Tongue (tissue), 3 donors: ENCODE measurements at places on chromosomes 13 and 19. TPM values are rescaled to one million over a fixed set of nuclear protein-coding genes. Genes with fewer than 3 reads are reported as not detected.

DNA sequence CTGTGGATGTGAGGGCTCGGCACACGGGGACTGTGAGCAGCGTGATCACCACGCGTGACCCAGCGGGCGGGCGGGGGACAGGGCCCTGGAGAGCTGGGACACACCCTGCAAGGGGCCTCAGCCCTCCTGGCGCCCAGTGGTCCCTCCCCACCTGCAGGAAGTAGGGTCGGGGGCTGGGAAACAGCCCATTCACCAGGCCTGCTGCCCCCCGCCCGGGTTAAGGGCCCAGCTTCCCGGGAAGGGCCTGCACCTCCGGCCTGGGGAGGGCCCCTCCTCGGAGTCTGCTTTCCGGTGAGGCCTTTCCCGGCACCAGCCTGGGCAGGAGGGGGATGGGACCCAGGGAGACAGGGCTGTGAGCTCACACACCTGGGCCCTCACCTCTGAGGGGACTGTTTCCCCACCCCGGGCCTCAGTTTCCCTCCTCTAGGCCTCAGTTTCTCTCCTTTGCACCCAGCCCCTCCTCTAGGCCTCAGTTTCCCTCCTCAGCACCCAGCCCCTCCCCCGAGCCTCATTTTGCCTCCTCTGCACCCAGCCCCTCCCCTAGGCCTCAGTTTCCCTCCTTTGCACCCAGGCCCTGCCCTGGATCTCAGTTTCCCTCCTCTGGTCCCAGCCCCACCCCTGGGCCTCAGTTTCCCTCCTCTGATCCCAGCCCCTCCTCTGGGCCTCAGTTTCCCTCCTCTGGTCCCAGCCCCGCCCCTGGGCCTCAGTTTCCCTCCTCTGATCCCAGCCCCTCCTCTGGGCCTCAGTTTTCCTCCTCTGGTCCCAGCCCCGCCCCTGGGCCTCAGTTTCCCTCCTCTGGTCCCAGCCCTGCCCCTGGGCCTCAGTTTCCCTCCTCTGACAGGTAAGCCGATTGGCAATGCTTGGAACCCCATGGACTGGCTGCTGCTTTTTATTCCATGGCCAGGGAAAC lies 1.9 kb upstream of the MADCAM1 start:
- DNase-seq: no peak

DNA sequence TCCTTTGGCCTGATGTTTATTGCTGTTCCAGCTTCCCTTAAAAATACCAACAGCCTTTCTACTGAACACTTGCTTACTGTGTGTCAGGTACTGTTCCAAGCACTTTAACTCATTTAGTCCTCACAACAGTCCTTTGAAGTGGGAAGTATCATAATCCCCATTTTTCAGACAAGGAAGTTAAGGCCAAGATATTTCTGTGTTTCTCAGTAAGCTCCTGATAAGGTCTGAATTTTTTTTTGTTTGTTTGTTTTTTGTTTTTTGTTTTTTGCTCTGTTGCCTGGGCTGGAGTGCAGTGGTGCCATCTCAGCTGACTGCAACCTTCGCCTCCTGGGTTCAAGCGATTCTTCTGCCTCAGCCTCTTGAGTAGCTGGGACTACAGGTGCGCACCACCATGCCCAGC lies 7.5 kb downstream of the SNRPA start:
- DNase-seq: no peak

DNA sequence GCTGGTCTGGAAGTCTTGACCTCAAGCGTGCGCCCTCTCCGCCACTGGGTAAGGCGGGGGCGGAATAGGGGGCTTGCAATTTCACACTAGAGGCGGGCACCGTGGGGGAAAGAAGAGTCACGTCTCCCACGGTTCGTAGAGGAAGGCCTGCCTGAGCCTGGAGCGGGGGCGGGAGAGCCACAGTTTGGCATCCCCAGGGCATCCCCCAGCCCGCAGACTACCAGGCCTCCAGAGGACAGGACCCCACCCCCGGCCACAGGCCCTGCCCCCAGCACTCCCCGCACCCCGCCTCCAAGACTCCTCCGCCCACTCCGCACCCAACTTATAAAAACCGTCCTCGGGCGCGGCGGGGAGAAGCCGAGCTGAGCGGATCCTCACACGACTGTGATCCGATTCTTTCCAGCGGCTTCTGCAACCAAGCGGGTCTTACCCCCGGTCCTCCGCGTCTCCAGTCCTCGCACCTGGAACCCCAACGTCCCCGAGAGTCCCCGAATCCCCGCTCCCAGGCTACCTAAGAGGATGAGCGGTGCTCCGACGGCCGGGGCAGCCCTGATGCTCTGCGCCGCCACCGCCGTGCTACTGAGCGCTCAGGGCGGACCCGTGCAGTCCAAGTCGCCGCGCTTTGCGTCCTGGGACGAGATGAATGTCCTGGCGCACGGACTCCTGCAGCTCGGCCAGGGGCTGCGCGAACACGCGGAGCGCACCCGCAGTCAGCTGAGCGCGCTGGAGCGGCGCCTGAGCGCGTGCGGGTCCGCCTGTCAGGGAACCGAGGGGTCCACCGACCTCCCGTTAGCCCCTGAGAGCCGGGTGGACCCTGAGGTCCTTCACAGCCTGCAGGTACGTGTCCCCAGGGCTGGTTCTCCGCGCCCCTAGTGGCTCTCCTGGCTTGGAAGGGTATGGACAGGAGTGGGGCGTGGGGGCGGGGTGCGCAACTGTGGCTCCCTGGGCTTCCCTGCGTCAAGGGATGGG lies at the start of gene ANGPTL4:
Gene ANGPTL4, plus strand, starts transcription at position 353 of the 969 bp plus-strand sequence. Its CDS starts 167 bp downstream, at position 520.
- DNase-seq: peak; percentile 64

DNA sequence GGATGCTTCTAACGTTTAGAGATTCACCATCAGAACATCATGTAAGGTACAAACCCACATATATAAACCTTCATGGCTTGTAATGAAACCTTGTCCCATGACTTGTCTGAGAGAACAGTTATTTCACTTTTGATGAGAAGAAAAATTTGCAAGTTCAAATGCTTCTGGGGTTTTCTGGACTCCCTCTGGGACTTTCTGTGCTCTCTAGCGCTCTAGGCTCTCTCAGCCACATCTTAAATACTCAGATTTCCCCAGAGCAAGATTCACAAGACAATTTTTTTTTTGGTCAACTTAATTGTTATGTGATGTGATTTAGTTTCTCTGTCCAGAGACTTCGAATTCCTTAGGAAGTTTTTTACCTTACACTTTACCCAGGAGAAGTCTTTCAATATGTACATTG lies 282.8 kb upstream of the EDNRB start:
- DNase-seq: no peak

- DNase-seq: no peak
Measured at GRCh38 chr13:42312817-42313431, 41.0 kb downstream of the AKAP11 start.

- no peak for DNase-seq
Measured at GRCh38 chr19:325173-325936, 19.2 kb downstream of the MIER2 start.

DNA sequence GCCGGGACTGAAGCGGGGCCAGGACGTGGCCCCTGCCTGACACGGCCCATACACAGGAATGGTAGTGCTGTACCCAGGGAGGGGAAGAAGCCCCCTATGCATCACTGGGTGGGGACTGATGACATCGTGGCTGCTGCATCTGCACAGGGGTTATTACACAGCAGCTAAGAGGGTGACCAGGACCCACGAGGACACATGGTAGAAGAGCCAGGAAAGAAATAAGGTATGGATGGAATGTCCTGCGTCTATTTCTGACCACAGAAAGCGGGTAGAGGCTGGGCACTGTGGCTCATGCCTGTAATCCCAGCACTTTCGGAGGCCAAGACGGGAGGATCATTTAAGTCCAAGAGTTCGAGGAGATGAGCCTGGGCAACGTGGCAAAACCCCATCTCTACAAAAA lies 24.1 kb downstream of the DCAF15 start:
- no peak for DNase-seq

GRCh38 chr19:49165865-49166301 lies 8.3 kb downstream of the TRPM4 start:
- DNase-seq: no peak

GRCh38 chr13:83298617-83299016 lies 583.7 kb downstream of the SLITRK1 start:
- no peak for DNase-seq

- DNase-seq: peak; percentile 69
Measured at GRCh38 chr19:3655402-3656072, 28.9 kb upstream of the CACTIN start.

The HSPB6 gene
- total RNA-seq: 152 TPM

The EPN1 gene
- total RNA-seq: 62.2 TPM

The CCL25 gene
- total RNA-seq: not detected

The ZIM2 gene
- total RNA-seq: 6.1 TPM

The ZNF540 gene
- total RNA-seq: 2.5 TPM

The RPS16 gene
- 106 TPM for total RNA-seq
